Central memory CD8-positive, alpha-beta T cell (primary cell): ENCODE measurements at places on chromosomes 12 and 14.

DNA sequence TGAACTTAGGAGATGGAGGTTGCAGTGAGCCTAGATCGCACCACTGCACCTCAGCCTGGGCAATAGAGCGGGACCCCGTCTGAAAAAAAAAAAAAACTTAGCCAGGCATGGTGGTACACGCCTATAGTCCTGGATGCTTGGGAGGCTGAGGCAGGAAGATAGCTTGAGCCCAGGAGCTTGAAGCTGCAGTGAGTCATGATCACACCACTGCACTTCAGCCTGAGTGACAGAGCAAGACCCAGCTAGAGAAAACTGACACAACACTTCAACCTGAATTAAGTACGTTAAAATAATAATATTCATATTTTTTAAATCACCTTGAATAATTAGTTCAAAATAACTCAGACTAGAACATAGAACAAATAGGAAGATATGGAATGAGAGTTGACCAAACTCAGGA, 5.7 kb upstream of the CATSPERB start:
- no peak for DNase-seq

DNA sequence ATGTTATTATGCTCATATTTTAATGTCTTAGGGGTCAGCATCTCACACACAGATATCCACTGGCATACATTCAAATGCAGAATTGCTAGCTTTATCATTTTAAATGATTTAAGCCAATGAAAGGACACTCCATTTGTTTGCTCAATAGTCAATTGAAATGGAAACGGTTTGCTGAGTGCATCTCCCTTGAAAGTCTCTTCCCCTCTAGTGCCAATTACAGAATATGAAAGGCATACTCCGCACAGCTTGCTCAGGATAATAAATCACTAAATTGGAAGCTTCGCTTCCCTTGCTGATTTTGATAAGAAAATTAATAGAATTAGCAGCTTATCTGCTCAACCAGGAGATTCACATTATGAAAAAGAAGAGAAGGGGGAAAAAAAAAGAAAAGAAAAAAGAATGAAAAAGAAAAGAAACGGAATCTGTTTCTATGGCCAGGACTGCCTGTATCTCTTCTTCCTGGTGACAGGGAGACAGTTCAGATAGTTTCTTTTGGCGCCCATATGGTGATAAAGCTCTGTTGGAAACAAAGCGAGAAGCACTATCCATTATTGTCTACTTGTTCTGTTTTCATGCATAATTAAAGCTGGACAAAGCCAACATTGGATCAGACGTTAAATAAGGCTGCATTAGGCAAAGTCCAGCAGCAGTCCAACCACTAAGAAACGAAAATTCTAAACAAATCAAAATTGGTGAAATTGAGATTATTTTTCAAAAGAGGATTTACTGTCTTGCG, 225.0 kb downstream of the GXYLT1 start:
- no peak for DNase-seq

DNA sequence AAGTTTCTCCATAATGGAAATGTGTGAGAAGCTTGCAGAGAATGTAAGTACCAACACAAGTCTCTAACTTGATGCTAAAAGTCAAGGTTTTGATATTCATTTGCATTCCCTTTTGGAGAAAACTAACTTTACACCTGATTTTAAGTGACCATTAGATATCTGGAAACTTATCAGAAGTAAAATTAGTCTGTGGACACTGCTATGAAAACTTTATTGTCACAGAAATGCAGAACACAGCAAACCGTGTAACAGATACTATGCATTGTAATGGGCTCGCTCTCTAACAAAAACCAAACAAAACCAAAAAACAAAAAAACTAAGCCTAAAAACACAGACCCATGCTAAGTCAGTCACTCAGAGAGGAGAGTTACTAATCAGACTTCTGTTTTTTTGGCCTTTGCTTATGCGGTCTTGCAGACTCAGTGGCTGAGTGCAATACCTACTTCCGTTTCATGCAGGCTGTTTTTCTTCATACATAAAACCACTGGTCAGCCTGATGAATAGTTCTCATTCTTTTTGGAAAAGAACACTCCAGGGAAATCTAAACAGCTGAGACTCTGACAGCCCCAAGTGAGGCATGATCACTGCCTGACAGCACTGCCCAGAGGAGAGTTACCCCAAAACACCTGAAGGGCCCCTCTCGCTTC, 35.7 kb downstream of the NRDE2 start:
- DNase-seq: no peak

- DNase-seq: no peak
These were observed 4.0 kb upstream of the KCNH3 start for GRCh38 chr12:49534731-49535278.

DNA sequence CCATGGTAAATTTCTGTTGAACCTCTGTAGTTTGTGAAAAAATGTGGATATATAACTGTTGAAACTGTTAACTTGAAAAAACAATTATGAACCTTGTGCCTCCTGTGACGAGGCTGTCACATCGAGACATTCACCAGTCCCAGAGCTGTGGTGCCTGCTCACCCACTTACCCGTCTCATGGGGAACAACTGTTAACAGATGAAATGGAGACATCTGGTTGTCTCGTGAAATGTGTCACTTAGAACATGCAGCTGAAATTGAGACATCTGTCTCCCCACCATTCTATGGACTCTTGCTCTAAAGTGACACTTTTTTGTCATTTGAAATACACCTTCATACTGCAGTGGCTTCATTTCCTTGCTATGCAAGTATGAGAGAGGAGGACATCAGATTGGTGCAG, 240.6 kb downstream of the GXYLT1 start:
- no peak for DNase-seq

GRCh38 chr12:50901685-50902113, 50.6 kb upstream of the HIGD1C start:
- no peak for DNase-seq

GRCh38 chr14:34776611-34777010, 62.2 kb upstream of the CFL2 start:
- no peak for DNase-seq

DNA sequence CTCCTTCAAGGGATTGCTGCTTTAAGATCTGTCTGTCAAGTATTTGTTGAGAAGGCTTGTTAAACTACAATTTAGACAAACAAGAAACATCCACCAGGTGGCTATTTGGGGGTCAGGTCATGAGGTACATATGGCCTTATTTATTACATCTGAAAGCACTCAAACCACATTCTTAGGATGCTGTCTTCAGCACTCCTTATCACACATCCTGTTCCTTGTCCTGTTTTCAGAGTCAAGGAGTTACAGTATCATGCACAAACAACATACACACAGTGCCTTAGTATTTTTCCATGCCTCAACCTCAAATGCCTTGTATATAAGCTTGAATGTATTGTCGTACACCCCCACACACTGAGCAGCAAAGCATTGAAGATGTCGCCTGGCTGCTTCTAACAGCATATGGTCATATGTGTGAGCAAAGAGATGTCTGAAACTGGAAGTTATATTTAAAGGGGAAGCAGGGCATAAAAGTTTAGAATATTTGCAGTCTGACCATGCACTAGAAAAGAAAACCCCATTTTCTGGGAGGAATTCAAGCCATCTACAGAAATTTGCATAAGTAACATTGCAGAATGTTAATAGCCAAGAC, 83.8 kb downstream of the KCNMB4 start:
- no peak for DNase-seq

DNA sequence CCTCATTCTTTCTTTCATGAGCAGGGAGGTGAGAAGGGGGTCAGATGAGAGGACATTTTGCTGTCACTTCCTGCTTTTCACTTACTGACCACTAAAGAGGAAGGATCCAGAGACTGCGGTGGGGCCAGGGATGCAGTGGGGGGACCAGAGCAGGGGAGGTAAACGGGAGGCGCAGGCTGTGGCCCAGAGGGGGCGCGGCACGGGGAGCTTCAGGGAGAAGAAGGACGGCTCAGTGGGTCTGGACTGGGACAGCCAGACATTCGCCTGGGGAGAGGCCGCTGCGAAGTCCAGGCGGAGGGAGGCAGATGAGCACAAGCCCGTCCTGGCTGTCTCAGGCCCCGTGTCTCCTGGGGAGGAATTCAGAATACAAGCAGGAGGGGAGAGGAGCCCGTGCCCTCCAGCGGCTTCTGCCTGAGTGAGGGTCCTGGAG, 41.2 kb downstream of the SLC6A12 start:
- no peak for DNase-seq

DNA sequence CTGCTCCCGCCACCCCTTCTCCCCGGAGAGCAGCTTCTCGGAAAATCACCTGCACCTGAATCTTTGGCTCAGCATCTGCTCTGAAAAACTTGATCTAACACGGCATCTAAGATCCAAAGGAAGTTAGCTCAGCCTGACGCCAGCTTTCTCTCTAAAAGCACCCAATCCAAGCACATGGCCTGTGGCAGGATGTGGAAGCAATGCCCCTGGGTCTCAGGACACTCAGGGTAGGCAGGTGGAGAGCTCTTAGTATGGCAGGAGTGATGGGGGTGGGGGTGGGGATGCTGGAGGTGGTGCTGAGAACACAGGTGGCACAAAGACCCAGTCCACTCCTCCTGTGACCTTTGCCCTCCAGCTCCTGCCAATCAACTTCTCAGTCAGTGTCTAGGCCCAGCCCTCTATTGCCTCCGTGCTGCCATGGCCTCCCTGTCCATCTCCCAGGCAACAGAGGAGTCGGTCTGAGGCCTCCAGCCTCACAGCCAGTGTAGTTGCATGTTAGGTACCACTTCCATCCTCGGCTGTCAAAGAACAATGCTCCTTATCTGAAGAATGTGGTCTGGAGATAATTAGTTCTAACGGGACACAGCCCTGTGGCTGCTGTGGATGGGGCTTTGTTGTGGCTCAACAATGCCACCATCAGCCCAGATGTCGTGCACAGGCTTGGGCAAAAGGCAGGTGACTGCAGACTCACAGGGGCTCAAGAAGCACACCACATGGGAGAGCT, 180.0 kb upstream of the C14orf180 start:
- no peak for DNase-seq

GRCh38 chr14:77026930-77027537, 1.5 kb downstream of the IRF2BPL start:
- peak; percentile 46 for DNase-seq

DNA sequence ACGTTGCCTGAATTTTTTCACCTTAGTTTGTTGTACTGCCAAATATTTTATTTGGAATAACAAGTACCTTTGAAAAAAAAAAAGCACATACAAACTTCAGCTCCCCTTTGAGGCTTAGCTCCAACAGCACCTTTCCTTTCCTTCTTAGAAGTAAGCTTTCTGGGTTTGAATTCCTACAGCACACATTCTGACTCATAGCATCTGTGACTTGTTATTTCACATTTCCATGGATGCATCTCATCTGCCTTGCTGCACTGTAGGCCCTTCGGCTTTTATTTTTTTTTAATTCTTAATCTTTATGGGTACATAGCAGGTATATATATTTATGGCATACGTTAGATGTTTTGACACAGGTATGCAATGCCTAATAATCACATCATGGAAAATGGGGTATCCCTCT, 7.2 kb downstream of the LGALS3 start:
- DNase-seq: no peak

- no peak for DNase-seq
These were observed 280.2 kb downstream of the TMEM121 start for GRCh38 chr14:105806568-105806967.

GRCh38 chr12:31363416-31363809, 37.5 kb upstream of the SINHCAF start:
- DNase-seq: no peak

- no peak for DNase-seq
These were observed 12.3 kb upstream of the PARP11 start for GRCh38 chr12:3885277-3886094.

DNA sequence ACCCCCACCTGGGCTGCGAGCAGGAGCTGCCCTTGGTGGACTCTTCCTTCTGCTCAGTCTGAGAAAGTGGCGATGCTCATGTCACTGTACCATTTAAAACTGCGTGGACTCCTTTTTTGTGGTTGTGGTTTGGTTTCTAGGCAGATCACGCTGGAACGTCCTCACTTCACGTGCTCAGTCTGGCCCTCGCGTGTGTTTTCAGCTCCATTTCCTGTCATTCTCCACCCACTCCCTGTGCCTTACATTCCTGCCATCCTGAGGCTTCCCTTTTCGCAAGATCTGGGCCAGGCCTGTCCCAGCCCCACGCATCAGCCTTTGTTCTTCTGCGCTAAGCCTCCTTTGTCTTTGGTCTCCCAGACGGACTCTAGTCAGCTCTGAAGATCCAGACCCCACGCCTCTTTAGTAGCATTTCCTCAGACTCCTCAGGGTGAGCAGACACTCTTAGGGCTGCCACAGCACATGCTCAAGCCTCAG, 105.4 kb downstream of the FBXL14 start:
- no peak for DNase-seq

GRCh38 chr14:66403183-66403582, 83.0 kb upstream of the CCDC196 start:
- no peak for DNase-seq

DNA sequence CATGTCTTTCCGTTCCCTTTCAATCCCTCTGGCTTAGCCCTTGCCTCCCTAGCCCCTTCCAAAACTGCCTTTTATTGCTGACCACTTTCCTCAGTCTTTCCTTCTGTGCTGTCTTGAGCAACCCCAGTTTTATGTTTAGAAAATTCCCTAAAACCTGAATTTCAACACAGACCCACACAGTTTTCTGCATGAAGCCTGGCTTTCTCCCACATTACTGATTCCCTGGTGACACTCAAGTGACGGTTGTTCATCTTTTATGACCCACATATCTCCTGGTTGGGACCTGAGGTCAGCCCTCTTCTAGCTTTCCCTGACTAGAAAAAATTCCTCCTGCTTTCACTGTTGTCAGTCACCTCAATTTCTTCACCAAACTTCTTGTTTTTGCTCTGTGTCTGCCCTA, 21.0 kb downstream of the FGD4 start:
- no peak for DNase-seq

GRCh38 chr14:68127166-68127565, 307.6 kb downstream of the RAD51B start:
- no peak for DNase-seq

- no peak for DNase-seq
These were observed 213.7 kb upstream of the NPAS3 start for GRCh38 chr14:32724867-32725471.

GRCh38 chr12:13147688-13148484, 44.4 kb upstream of the GSG1 start:
- DNase-seq: no peak

DNA sequence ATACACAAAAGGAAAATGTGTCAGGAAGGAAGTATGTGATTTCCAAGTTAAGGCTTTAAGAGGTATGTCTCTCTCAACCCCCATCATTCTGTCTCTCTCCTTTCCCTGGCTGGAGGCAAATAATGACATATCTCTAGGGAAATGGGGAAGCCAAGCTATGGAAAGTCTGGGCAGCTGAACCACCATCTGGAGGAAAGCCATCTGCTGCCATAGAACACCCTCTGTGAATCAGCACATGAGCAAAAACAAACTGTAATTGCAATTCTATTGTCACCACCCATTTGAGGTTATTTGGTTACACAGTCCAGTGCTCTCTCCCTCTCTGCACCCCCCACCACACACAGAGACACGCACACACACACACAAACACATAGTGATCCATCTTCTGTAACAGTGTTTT, 766.2 kb downstream of the FLRT2 start:
- no peak for DNase-seq

GRCh38 chr12:14384783-14385638, 19.5 kb downstream of the ATF7IP start:
- peak; percentile 70 for DNase-seq
